ENCODE measurements at places on chromosomes 7 and 10. TPM values are rescaled to one million over a fixed set of nuclear protein-coding genes. Genes with fewer than 3 reads are reported as not detected.
A peak's percentile ranks its signal among the peaks of the same experiment; 100 is the strongest.

DNA sequence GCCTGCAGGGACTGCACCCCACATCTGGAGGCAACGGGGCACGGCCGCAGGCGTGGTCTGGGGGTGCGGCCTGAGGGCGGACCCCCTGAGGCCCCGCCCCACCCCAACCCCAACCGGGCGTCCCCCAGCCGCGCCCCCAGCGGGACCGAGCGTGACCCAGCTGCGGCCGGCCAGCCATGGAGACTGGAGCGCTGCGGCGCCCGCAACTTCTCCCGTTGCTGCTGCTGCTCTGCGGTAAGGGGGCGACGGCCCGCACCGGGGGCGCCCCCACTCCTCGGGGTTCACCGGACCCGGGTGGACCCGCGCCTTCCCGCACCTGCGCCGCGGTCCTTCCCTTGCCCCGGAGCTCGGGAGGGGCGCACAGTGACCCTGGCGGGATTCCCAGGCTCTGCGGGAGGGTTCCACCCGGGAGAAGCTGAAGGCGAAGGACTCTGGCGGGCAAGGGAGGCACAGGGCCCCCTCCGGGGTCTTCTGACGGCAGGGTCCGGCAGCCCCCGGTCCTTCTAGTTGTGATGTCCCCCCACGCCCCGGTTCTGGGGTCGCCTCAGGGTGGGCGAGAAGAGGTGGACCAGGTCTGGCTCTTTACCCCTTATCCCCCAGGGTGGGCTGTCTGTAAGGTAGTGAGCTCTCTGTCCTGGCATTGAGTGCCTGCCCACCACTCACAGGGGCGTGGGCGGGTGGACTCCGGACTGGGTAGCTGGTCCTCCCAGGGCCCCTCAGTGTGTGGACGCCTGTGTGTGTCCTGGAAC lies at the start of gene RAMP3:
Gene RAMP3 (plus strand): TSS at position 139 of the 749 bp plus-strand sequence. CDS start 38 bp downstream, at position 177.
- no peak for DNase-seq
- H3K4me1 ChIP-seq, result no peaks in the 10 kb centered on the region
- no peaks in the 10 kb centered on the region for H3K36me3 ChIP-seq
- peak within 1 kb of the TSS; percentile 51 for H3K4me3 ChIP-seq

GRCh38 chr7:92121681-92122080 lies 12.6 kb downstream of the CYP51A1 start:
- peaks cover 11% of the 10 kb centered on the region for H3K36me3 ChIP-seq
- no peak overlapping the region for H3K27ac ChIP-seq
- DNase-seq, result no peak
- no peaks in the 10 kb centered on the region for H3K27me3 ChIP-seq
- H3K4me3 ChIP-seq, result no peak overlapping the region
- H3K4me1 ChIP-seq, result peaks cover 7% of the 10 kb centered on the region

DNA sequence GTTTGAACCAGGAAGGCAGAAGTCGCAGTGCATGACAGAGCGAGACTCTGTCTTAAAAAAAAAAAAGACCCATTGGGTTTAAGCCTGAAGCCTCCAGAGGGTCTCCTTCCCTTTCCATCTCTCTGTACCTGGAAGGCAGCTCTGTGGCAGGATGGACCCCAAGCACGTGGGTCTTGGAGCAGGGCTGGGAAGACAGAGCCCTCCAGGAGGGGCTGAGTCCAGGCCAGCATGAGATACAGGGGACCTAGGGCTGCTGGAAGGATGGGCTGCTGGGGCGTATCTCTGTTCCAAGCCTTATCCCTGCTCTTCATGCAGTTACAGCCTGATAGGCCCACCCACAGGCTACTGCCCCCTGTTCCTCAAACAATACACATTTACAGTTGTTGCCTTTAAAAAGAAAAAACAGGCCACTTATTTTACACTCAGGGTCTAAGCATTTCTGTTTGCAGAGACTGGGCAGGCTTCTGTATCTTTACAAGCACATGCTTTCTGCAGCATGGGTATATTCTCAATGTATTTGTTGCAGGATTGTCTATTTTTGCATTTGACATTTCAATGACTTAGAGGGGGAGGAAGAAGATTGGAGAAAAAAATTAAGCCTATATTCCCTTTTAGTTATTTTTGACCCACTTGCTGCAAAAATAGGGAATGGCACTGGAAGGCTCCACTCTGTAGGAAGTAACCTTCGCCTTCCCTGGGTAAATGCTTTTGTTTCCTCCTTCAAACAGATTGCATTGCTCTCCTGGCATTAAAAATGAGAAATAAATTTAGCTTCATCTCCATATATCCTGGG lies 60.1 kb downstream of the FAM171A1 start:
- no peaks in the 10 kb centered on the region for H3K36me3 ChIP-seq
- no peaks in the 10 kb centered on the region for H3K27me3 ChIP-seq
- H3K4me3 ChIP-seq, result no peak overlapping the region
- H3K4me1 ChIP-seq, result peaks cover 35% of the 10 kb centered on the region

DNA sequence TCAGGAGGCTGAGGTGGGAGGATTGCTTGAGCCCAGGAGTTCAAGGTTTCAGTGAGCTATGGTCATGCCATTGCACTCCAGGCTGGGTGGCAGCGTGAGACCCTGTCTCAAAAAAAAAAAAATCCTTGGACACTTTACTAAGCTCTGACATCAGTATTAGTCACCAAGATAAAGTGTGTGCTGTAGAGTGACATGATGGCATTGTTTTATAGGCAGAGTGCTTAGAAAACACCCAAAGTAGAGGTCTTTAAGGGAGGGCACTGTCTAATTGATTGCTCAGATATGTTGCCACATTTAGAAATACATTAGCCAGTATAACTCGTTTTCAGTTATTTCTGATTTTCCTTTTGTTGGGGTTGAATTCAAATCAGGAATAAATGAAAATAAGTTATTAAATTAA lies 235.9 kb downstream of the REEP3 start:
- H3K4me1 ChIP-seq, result no peaks in the 10 kb centered on the region
- no peak for DNase-seq
- no peaks in the 10 kb centered on the region for H3K36me3 ChIP-seq
- no peak overlapping the region for H3K27ac ChIP-seq

DNA sequence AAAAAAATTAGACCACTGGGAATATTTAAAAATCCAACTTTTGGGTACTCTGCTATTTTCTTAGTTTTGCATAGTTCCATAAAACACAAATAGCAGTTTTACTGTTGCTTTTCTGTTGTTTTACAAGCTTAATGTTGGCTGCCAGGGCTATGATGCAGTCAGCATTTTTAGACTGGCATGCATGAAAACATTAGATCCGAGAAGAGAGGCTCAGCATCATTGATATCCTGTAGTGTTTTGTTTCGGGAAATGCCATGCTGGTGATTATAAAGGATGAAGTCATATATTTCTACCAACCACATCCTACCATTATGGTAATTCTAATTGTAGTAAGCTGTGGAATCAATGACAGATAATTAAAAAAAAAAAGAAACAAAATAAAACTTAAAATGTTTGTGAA lies 104.6 kb downstream of the MBL2 start:
- H3K4me1 ChIP-seq, result no peaks in the 10 kb centered on the region
- H3K36me3 ChIP-seq, result no peaks in the 10 kb centered on the region
- H3K27ac ChIP-seq, result no peak overlapping the region
- H3K4me3 ChIP-seq, result no peak overlapping the region
- no peaks in the 10 kb centered on the region for H3K27me3 ChIP-seq

DNA sequence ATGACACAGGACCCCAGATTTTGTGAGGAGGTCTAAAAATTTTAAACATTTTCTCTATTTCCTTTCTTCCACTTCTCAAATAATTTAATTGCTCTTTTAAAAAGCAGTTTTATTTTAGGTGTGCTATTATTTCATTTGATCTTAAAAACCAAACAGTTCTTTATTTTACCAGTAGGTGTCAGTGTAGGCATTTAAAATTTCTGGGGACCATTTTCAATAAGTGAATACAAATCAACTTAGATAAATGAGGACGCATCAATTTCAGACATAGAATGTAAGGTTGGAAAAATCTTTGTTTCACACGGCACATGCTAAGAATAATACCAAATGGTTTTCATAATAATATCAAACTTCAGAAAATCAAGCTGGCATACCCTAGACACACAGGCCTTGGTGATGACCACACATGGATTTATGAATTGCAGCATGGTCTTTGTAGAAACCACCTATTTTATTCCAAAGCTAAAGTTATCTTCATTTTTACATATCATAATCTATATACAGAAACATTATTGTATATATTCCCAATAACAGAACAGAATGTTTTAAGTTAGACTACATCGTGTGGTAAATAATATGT lies 127.6 kb upstream of the SLC26A5 start:
- no peaks in the 10 kb centered on the region for H3K27me3 ChIP-seq
- H3K36me3 ChIP-seq, result no peaks in the 10 kb centered on the region
- no peak overlapping the region for H3K4me3 ChIP-seq
- no peak overlapping the region for H3K27ac ChIP-seq

GRCh38 chr7:158469396-158470051 lies 118.1 kb downstream of the PTPRN2 start:
- H3K36me3 ChIP-seq, result no peaks in the 10 kb centered on the region
- no peak overlapping the region for H3K4me3 ChIP-seq
- no peak for DNase-seq
- no peak overlapping the region for H3K27ac ChIP-seq

DNA sequence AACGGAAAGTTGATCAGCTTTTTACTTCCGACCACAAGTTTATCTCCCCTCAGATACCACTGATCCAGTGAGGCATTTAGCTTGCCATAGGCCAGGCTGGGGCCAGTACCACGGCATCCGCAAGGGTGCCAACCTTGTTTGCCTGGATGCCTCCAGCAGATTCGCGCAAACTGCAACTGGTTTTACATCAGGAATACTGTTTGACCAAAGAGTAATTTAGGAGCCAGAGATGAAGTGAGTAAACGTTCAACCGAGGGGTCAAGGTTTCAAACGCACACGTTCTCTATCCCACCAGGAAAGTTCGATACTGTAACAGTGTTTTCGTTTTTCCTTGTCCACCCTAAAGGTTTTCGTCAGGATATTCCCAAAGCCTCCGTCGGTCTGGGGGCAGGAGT lies 266 bp upstream of the MDFIC start:
- no peaks in the 10 kb centered on the region for H3K27me3 ChIP-seq
- peak overlapping the region; percentile 81 for H3K27ac ChIP-seq
- no peaks in the 10 kb centered on the region for H3K36me3 ChIP-seq

GRCh38 chr10:123274306-123275135 lies 120.3 kb downstream of the BUB3 start:
- DNase-seq, result peak; percentile 68
- peaks cover 4% of the 10 kb centered on the region for H3K27me3 ChIP-seq
- no peak overlapping the region for H3K4me3 ChIP-seq
- H3K27ac ChIP-seq, result no peak overlapping the region

DNA sequence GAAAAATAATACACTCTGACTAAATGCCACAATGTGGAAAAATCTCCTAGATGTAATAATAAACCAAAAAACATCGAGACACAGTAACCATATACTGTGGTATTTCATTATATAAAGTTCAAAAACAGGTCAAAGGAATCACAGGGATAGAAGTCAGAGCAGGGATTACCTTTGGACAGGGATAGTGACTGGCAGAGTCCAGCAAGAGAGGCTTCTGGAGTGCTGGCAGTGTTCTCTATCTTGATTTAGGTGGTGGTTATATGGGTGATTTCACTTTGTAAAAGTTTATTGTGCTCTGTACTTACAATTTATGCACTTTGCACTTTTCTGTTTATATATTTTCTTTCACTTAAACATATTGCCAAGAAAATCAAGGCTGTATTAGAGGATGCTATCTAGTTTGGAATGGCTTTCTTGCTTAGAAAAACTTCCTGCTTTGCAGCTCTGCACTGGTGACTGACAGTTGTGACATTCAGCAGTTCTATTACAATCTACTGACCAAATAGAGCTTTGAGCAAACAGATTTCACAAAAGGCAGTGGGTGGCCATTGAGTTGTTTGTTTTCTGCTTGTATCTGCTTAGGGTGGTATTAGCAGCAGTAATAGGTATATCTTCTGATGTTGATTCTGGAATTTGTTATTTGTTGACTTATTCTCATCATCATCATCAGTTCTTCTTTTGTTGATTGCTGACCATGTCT lies 263.6 kb upstream of the LRGUK start:
- no peaks in the 10 kb centered on the region for H3K27me3 ChIP-seq
- no peaks in the 10 kb centered on the region for H3K4me1 ChIP-seq
- no peak overlapping the region for H3K27ac ChIP-seq
- H3K4me3 ChIP-seq, result no peak overlapping the region

GRCh38 chr10:132397036-132397541 lies at the start of gene PWWP2B:
Gene PWWP2B (plus strand): TSS chr10:132397200. CDS start chr10:132397227, 27 bp downstream.
- no peaks in the 10 kb centered on the region for H3K4me1 ChIP-seq
- H3K27me3 ChIP-seq, result no peaks in the 10 kb centered on the region
- H3K36me3 ChIP-seq, result no peaks in the 10 kb centered on the region
- DNase-seq, result no peak
- peak within 1 kb of the TSS; percentile 62 for H3K4me3 ChIP-seq
- peak within 1 kb of the TSS; percentile 90 for H3K27ac ChIP-seq

- DNase-seq, result no peak
- no peak overlapping the region for H3K27ac ChIP-seq
- H3K4me3 ChIP-seq, result no peak overlapping the region
- H3K36me3 ChIP-seq, result no peaks in the 10 kb centered on the region
- no peaks in the 10 kb centered on the region for H3K4me1 ChIP-seq
Measured at GRCh38 chr10:14468023-14468441, 137.3 kb upstream of the FRMD4A start.

AGR3 gene
- 20.3 TPM for total RNA-seq

SERPINE1 gene
- total RNA-seq, result 9.9 TPM

ITIH2 gene
- 0.13 TPM for total RNA-seq

BMPER gene
- total RNA-seq, result 0.60 TPM

UMAD1 gene
- total RNA-seq, result 18.0 TPM

LRRC18 gene
- total RNA-seq, result not detected

ACTR3C gene
- 31.6 TPM for total RNA-seq

ELFN1 gene
- 3.8 TPM for total RNA-seq

PTPRZ1 gene
- total RNA-seq, result 0.98 TPM

All from kidney (tissue), 22 donors.